ENCODE measurements at places on chromosomes 3 and 15.

DNA sequence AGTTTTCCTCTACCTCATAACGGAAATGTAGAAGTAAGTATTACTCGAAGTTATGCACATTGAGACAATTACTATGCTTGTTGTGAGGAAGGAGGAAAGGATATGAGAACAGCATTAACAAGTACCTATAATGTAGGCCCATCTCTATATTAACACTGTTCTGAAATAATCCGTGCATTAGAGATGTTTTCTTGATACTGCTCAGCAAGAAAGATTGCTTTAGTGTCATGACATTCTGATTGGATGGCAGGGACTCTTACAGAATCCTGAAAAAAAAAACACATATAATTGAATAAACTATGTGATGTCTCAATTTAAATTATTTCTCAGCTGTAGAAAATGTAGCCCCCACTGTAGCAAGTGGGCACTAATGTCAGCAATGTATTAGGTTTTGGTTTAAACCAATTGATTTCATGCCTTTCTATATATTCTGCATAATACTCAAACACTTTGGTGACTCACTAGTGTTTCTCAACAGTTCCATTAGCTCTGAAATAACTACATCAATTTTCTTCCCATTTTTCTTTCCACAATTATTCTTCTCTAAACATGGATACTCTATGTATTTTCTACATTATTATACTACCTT, 598.3 kb upstream of the BCHE start:
- DNase-seq: no peak

DNA sequence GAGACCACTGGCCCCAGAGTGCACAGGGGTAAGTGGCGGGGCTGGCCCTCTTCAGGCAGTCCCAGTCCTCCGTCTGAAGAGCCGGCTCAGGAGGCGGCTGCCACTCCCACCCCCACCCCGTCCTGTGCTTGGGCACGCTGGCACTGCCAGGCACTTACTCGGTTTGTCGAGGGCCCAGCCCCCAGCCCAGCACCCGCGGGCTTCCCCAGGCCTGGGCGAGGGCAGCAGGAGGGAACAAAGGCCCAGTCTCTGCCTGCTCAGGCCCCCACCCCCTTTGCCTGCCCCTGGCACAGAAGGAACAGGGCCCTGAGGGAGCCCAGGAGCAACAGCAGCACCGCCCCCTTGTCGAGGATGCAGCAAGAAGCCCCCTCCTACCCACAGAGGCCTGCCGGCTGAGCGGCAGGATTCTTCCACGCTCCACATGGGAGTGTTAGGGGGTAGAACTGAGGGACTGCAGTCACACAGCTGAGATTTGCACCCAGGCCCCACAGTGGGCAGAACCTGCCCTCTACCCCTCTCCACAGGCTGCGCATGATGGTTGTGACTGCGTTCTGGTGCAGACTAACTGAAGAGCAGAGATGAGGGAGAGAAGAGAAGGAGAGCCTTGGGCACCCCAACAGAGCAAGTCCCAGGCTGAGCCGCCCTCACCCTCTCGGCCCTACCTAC, 8.9 kb downstream of the DUSP7 start:
- no peak for DNase-seq

- no peak for DNase-seq
Measured at GRCh38 chr3:147304756-147305155, 101.6 kb downstream of the ZIC4 start.

DNA sequence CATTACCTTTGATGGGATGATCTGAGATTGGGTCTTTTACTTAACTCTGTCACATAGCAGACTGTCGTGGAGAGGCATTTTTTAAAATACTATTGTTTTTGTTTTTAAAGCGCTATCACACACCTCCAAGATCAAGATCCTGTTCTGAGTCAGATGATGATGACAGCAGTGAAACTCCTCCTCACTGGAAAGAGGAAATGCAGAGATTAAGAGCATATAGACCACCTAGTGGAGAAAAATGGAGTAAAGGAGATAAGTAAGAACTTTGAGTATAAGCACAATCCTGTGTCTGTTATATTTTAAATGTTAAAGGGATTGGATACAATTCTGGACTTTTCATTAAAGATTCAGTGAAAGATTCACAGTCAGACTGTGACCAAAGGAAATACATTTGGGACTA, 18.4 kb upstream of the ZBTB47 start:
- no peak for DNase-seq

GRCh38 chr15:47737477-47737876, 20.2 kb downstream of the SEMA6D start:
- no peak for DNase-seq

- DNase-seq: no peak
Measured at GRCh38 chr15:62394079-62394478, 229.0 kb upstream of the C2CD4B start.

- no peak for DNase-seq
Measured at GRCh38 chr3:66795365-66795764, 202.7 kb upstream of the KBTBD8 start.

Data from NCI-H1105 treated with DMSO at 0.1 percent for 48 hours (cell line).